ENCODE measurements at places on chromosomes 12 and 14.
A peak's percentile ranks its signal among the peaks of the same experiment; 100 is the strongest.

DNA sequence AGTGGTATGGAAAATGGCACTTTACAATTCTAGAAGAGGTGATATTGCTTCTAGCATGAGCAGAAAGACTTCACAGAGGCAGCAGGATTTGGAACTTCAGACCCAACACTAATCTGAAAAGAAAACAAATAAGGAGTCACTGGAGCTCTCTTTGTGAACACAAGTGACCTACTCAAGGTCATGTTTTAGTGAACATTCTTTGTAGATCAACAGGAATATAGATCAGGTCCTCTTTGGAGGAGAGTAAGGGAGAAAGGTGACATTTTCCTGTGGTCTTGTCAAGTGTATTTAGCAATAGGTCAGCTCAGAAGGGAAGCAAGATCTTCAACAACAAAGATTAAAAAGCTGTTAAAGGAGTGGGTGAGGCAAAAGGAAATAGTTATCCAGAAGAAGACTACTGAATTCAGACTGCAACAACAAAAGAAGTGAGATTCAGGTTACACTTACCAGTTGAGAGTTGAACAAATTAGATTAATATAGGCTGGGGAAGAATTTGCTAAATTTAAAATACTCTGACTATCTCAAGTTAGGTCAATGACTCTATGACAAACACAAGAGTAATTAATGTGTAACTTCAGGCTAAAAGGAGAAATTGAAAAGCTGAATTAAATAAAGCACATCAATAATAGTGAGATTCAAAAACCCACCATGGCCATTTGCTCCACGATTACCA is 528.2 kb downstream of the RPS29 start:
- DNase-seq: no peak

GRCh38 chr14:61573748-61574513 is 121.4 kb upstream of the HIF1A start:
- DNase-seq: no peak

DNA sequence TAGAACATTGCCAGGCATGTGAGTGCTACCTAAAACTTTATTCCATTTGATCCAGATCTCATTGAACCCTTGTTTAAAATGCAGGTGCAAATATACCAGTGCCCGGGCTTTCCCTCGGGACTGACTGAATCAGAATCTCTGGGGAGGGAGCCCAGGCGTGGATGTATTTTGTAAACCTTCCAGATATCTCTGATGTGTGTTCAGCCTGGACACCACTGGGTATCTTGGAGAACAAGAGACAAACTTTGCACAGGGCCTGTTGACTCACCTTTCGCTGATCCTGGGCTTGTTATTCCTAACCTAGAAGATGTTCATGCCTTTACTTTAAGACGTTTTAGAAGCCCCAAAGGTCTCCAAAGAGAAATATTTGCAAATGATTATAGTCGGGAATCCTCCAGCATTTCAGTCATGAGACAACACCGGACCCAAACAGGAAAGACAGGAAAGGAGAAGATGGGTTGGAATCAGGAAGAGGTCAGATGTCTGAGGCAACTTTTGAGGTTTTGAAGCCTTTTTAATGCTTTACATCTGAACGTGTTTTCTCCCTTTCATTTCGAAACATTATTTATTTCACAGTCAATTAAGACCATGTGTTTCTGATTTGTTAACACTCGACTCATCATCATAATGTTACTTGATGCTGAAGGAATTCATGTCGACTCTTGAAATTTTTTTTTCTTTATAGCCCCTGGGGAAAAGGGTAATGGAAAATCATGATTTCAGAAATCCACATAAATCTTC is 118.6 kb downstream of the PLXNC1 start:
- DNase-seq: no peak

DNA sequence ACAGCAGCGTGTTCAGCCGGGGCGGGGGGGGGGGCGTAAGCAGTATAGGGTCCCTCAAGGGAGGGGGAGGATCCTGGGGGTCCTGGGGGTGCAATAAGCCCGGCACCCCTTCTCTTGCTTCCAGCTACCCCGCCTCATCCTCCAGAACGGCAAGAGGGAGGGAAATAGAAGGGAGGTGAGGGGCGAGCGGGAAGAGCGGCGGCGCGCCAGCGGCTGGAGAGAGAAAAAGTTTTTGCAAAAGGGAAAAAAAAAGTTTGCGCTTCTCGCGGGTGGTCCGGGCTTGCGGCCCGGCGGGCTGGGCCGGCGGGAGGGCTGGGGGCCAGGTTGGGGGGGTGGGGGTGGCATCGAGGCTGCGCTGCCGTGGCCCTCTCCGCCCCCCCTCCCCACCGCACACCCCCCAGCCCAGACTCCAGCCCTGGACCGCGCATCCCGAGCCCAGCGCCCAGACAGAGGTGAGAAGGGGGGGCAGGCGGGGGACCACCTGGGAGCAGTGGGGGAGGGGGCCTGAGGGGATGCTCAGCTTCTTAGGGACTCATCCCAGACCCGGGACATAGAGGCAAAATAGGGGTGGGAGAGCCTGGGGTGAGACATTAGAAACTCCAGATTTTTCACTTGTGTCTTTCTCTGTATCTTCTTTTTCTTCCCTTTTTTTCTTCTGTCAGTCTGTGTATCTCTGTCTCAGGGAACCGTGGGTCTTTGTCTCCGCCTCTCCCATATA is at the start of gene GLI1:
Gene GLI1, plus strand, starts transcription at position 36 of the 718 bp plus-strand sequence. CDS start 3,907 bp downstream, outside the sequence.
- DNase-seq: no peak

GRCh38 chr12:116153113-116153512 is 124.4 kb downstream of the MED13L start:
- no peak for DNase-seq

- DNase-seq: peak; percentile 83
Measured at GRCh38 chr14:21852061-21852664, 178.5 kb upstream of the OR4E1 start.

- no peak for DNase-seq
Measured at GRCh38 chr14:96167224-96168148, 37.2 kb upstream of the BDKRB2 start.

DNA sequence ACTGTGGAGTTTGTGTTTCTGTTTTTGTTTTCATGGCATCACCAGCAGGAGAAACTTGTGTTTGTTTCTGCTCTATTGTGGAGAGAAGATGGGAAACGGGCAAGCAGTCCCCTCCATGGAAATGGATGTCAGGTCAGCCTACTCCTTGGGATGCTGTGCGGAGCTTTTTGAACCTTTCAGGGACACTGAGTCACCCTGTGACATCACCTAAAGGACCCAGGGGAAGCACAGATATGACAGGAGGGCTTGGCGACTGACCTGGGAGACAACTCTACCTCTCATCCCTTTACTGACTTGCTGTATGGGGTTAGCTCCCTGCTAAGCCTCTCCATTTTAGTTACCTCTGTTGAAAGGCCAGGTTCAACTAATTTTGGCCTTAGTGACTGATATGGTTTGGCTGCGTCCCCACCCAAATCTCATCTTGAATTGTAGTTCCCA is 706.9 kb upstream of the TMEM132C start:
- DNase-seq: no peak

DNA sequence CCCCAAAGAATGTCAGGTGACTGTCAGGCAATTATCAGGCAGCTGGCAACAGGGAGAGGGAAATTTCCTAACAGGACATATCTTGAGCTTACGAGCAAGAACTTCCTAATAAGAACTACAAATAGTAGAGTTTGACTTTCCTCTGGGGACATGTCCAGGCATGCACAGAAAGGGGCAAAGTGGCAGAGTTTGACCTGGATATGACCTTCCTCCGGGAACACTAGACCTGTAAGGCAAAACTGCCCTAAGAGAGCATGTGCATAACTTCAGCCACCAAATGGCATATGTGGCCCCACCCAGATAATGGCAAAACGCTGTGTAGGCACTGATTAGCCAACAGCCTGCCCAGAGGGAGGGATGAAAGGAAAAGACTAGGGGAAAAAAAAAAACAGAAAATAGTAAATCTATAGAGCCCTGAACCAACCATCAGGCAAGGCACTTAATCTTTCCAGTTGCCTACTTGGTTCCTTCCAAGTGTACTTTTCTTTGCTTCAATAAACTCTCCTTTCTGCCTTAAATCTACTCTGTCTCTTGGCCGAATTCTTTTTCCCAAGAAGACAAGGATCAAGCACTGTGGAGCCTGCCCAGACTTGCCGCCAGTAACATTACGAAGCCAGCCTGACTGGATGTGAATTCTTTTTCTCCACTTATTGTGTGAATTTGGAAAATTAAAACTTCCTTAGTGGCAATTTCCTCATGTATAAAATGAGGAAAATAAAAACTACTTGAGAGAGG is 164.1 kb downstream of the SPTSSA start:
- DNase-seq: no peak

DNA sequence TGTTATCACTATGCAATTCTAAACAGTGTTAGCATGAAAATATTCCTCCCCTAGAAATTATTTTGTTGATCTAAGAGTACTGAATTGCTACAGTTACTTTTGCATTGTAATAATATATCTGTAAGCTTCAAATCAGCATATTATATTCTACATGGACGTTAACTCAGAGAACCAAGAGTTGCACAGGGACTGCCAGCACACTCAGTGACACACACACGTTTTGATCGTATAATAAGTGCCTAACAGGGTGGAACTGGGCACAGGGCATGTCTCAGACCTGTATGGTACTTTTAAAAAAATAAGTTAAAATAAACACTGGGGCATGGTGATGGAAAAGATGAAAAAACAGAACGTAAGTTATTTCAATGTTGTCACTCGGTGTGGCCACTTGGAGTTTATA is 451.6 kb downstream of the RGS6 start:
- no peak for DNase-seq

GRCh38 chr14:54450535-54450934 is 9.4 kb upstream of the CNIH1 start:
- no peak for DNase-seq

DNA sequence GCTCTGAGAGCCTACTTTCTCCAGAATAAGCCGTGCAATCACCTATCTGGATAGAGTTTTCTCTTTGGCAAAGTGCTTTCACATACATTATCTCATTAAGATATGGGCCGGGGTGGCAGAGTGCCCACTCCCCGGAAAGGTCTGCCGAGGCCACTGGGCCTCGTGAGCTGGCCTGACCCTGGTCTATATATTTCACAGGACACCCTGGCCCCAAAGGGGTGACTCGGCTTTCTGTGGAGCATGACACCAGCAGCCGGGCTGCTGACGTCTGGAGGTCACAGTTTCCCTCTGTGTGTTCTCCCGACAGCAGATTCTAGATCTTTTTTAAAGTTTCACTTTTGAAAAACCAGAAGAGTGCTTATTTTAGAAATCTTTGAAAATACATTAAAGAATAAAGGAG is 27.9 kb upstream of the ATP2A2 start:
- DNase-seq: no peak

- DNase-seq: no peak
Measured at GRCh38 chr12:4099276-4099675, 174.3 kb upstream of the CCND2 start.

DNA sequence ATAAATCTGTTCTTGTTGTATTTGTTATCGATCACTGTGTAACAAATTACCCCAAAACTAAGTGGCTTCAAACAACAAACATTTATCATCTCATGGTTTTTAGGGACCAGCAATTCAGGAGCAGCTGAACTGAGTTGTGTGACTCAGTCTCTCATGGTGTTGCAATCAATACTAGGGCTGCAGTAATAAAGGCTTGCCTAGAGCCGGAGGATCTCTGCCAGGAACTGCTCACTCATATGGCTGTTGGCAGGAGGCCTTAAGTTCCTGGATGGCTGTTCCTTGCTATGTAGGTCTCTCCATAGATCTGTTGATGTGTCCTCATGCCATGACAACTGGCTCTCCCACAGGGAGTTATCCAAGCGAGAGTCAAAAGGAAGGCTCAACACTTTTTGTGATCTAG is 3.8 kb upstream of the PSMC6 start:
- DNase-seq: no peak

GRCh38 chr12:52860102-52860823 is 11.5 kb upstream of the KRT78 start:
- DNase-seq: no peak

DNA sequence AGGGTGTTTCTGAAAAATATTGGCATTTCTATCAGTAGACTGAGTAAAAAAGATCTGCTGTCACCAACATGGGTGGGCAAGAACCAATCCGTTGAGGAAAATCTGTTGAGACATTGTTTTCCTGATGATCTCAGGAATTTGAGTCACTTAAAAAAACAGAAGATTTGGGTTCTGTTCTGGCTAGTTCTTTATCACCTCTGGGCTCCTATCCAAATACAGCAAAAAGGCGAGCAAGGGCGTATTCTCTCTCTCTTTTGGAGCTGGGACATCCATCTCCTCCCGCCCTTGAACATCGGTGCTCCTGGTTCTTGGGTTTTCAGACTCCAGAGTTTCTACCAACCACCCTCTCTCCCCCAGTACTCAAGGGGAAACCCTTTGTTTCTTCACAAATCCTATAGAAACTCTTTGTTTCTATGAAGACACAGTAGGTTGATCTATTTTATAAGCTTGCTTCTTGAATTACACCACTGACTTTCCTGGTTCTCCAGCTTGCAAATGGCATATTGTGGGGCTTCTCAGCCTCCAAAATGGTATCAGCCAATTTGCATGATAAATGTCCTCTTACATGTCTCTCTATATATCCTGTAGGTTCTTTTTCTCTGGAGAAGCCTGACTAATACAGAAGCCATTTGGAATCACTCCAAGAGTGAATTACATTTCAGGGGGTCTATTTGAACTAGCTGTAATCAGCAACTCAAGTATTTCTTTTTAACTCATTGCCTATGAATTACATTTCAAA is 263.9 kb upstream of the TMTC1 start:
- no peak for DNase-seq

- no peak for DNase-seq
Measured at GRCh38 chr12:63007726-63008125, 72.8 kb upstream of the PPM1H start.

DNA sequence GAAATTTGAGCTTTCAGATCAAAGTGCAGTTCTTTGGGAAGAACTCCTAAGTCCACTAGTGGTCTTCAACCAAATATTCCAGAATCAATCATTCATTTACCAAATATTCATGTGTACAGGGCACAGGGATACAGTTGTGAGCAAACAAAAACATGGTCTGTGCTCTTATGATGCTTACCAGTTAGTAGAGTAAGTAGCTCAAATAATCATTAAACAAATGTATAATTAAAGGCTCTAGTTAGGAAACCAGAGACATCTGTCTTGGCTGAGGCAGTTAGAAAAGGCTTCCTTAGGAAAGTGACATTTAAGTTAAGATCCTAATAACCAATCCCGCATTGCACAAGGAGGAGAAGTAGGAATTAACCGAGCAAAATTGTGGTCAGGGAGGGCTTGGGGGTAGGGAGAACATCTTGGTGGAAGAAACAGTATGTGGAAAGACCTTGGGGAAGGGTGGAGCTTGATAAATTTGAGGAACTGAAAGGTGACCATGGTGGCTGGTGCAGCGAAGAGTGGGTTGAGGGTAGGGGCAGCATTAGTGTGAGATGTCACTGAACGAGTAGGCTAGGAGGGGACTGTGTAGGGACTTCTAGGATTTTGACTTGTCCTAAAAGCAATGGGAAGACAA is 40.0 kb downstream of the PEBP1 start:
- DNase-seq: no peak

DNA sequence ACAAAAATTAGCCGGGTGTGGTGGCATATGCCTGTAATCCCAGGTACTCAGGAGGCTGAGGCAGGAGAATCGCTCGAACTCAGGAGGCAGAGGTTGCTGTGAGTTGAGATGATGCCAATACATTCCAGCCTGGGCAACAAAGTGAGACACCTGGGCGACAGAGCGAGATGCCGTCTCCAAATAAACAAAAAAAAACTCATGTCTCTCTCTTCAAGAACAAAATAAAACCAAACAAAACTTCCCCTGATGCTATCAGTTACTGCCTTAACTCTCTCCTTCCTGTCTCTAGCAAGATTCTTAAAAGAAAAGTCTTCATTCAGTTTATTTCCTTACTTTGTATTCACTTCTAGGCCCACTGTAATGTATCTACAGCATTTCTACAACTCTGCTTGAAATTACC is 20.8 kb downstream of the KLHL28 start:
- DNase-seq: no peak

- no peak for DNase-seq
Measured at GRCh38 chr14:96390965-96391292, 999 bp upstream of the AK7 start.

- DNase-seq: no peak
Measured at GRCh38 chr12:58871556-58871955, 48.7 kb downstream of the LRIG3 start.
